Activated CD4-positive, alpha-beta T cell treated with anti-CD3 and anti-CD28 coated beads for 4 hours (primary cell): ENCODE measurements at places on chromosomes 3 and 15.
A peak's percentile ranks its signal among the peaks of the same experiment; 100 is the strongest.

- peak; percentile 32 for DNase-seq
These were observed 4.4 kb downstream of the SH3BP5 start for GRCh38 chr3:15327941-15328340.

GRCh38 chr3:14948609-14949038 is 1.2 kb downstream of the NR2C2 start:
- no peak for DNase-seq

DNA sequence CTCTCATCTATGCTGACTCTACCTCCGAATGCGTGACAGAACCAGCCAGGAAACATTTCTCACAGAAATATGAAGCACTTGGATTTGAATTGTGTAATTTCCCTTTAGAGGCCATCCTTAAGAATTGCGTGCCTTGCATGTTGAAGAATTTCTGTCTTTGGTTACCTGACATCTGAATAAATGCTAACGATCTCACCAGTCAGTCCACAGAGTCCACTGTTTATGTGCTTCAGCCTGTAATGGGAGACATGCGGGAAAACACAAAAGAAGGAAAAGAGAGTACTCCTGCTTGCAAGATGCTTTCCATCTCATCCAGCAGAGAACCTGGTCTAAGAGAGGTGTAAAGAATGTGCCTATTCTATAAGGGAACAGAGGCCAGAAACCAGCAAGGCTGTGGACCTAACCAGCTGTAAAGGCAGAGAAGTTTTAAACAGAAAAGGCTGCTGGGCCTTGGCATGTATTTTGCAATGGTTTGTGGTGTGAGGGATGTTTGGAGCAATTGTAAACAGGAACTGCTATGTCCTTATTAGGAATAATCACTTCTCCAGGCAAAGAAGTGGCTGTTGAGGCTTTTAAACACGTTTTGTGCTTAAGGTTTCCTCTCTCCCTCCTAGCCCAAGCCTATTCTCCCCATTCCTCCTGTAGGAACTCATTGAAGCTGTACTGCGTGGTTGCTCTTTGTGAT is 36.4 kb upstream of the BOC start:
- DNase-seq = no peak

DNA sequence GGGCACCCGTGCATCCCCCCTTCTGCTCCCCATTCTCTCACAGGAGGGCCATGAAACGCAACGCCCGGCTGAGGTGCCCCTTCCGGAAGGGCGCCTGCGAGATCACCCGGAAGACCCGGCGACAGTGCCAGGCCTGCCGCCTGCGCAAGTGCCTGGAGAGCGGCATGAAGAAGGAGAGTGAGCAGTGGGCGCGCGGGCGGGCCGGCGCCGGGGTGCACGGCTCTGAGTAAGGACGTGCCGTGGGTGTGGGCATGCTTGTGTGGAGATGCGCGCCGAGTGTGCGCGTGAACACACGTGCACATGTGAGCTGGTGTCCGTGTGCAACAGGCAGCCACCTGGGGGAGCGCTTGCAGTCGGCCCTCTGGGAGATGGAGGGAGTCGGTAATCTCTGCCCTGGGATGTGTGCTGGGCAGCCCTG is 28.1 kb downstream of the NR1I2 start:
- DNase-seq = peak; percentile 70

DNA sequence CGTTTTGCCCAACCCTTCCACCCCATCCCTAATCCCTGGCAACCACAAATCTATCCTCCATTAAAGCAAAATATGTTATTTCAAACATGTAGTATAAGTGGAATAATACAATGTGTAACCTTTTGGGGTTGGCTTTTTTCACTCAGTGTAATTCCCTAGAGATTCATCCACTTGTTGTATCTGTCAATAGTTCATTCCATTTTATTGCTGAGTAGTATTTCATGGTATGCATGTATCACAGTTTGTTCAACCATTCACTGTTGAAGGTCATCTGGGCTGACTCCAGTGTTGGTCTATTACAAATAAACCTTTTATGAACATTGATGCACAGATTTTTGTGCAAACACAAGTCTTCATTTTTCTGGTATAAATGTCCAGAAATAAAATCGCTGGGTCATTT is 38.8 kb downstream of the BSN start:
- no peak for DNase-seq
